A673 (cell line): ENCODE measurements at places on chromosomes 3 and 15. TPM values are rescaled to one million over a fixed set of nuclear protein-coding genes. Genes with fewer than 3 reads are reported as not detected.

The TMEM158 gene
- 6.1 and 7.2 TPM in 2 replicates for total RNA-seq

The LDHAL6B gene
- total RNA-seq: not detected in 2 replicates

The TERC gene
- total RNA-seq: 5.8 and 16.7 TPM in 2 replicates

The HYAL1 gene
- 0.37 TPM in 1 of 2 replicates, not detected in the other for total RNA-seq

The AMIGO3 gene
- 0.28 TPM in 1 of 2 replicates, not detected in the other for total RNA-seq

The VWA5B2 gene
- total RNA-seq: 0.13 TPM in 1 of 2 replicates, not detected in the other

The IL12A gene
- total RNA-seq: not detected in 2 replicates

DNA sequence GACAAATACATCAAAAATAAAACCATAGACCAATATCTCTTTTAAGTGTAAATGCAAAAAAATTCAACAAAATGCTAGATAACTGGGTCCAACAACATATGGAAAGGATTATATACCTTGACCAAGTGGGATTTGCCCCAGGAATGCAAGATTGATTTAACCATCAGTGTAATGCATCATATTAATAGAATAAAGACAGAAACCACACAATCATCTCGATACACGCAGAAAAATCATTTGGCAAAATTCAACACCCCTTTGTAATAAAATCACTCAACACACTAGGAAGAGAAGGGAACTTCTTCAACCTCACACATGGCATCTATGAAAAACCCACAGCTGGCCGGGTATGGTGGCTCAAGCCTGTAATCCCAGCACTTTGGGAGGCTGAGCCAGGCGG, 19.5 kb downstream of the GREM1 start:
- no peak for DNase-seq
- H3K4me3 ChIP-seq: no peak overlapping the region
- no peaks in the 10 kb centered on the region for H3K36me3 ChIP-seq
- H3K4me1 ChIP-seq: no peaks in the 10 kb centered on the region
- H3K27ac ChIP-seq: no peak overlapping the region

DNA sequence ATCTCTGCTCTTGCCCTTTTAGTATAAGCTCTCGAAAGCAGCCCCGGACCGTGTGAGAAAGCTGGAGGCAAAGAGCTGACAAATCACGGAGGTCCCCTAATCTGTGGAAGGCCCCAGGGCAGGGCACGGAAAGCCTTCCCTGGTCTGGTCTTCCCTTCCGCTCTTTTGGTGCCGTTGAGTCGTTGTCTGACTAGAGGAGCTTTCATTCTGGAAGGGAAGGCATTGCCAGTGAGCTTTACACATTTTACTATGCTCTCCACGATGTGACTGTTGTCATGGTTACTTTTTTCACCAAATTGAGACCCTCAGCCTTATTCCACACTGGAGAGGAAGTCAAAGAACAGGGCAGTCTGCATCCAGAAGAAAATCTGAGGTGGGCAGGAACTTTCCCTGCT, 71.7 kb downstream of the CYP19A1 start:
- peaks cover 56% of the 10 kb centered on the region for H3K27me3 ChIP-seq
- no peak overlapping the region for H3K27ac ChIP-seq
- peaks cover 8% of the 10 kb centered on the region for H3K4me1 ChIP-seq
- no peaks in the 10 kb centered on the region for H3K36me3 ChIP-seq

- DNase-seq: peak; percentile 39
- peaks cover 12% of the 10 kb centered on the region for H3K4me1 ChIP-seq
- no peak overlapping the region for H3K27ac ChIP-seq
Measured at GRCh38 chr3:66812136-66812535, 186.0 kb upstream of the KBTBD8 start.

DNA sequence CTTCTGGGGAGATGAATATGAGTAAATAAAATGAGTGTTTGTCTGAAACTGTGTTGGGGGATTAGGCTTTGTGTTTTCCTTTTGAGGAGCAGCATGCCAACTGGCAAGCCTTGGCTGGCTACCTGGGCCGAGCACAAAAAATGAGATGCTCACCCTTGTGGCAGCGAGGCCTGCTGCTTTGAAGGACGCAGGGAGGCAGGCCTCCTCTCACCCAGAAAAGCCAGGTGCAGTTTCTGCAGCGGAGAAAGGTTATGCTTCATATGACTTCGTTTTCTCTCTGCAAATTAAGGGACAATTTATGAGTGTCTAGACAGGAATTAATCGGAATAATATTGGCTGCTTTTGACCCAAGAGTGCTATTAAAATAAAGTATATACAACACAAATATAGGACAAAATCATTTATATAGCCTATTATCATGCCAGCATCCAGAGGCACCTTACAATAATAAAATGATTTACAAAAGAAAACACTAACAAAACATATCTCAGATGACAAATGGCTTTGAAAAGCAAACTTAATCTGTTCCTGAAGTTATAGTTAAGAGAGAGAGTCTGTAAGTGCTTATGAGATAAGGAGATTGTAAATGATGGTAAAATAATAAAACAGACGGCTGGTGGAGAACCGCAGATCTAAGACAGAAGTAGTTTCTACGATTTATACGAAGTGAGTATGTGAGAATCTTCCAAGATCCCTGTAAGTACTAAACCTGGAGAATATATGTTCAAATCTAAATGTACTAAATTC, 682.8 kb upstream of the NR2F2 start:
- H3K27me3 ChIP-seq: no peaks in the 10 kb centered on the region
- H3K27ac ChIP-seq: no peak overlapping the region
- peaks cover 9% of the 10 kb centered on the region for H3K4me1 ChIP-seq
- no peaks in the 10 kb centered on the region for H3K36me3 ChIP-seq
- no peak overlapping the region for H3K4me3 ChIP-seq
- DNase-seq: no peak

DNA sequence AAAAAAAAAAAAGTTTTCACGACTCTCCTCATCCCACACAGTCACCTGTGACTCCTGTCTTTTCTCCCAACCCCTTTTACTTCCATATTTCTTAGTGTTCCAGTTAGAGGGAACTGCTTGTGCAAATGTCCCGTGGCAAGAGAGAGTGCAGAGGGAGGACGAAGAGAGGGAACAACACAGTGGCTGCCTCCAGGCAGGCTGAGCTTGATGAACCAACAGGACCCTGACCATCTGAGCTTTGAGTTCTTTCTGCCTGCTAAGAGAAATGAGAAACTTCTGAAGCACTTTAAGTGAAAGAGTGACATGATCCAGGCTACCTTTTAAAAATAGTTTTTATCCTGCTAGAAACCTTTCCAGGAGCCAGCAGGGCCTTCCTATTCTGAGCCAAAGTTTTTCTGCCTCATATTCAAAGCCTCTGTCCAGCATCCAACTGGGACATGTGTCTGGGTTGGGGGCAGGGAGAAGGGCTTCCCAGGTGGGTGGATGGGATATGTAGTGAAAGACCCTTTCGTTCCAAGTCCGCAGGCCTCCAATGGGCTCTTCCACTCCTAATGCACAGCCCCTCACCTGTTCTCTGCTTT, 239.9 kb downstream of the OPA1 start:
- H3K4me1 ChIP-seq: no peaks in the 10 kb centered on the region
- no peaks in the 10 kb centered on the region for H3K27me3 ChIP-seq
- DNase-seq: no peak
- no peak overlapping the region for H3K4me3 ChIP-seq

DNA sequence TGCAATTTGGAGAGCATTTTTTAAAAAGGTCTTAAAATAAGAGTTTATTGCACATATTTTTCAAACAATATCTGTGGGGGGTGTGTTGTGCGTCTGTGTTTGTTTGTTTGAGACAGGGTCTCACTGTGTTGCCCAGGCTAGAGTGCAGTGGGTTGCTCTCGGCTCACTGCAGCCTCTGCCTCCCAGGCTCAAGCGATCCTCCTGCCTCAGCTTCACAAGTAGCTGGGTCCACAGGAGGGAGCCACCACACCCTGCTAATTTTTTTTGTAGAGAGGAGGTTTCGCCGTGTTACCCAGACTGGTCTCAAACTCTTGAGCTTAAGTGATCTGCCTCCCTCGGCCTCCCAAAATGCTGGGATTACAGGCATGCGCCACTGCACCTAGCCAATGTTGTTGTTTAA, 2.7 kb downstream of the MLF1 start:
- H3K36me3 ChIP-seq: no peaks in the 10 kb centered on the region
- H3K27ac ChIP-seq: no peak overlapping the region
- DNase-seq: peak; percentile 13
- H3K4me1 ChIP-seq: peaks cover 5% of the 10 kb centered on the region
- H3K4me3 ChIP-seq: no peak overlapping the region

- no peak overlapping the region for H3K27ac ChIP-seq
- no peaks in the 10 kb centered on the region for H3K4me1 ChIP-seq
- H3K27me3 ChIP-seq: no peaks in the 10 kb centered on the region
- no peak overlapping the region for H3K4me3 ChIP-seq
Measured at GRCh38 chr3:173652093-173652492, 254.5 kb downstream of the NLGN1 start.

DNA sequence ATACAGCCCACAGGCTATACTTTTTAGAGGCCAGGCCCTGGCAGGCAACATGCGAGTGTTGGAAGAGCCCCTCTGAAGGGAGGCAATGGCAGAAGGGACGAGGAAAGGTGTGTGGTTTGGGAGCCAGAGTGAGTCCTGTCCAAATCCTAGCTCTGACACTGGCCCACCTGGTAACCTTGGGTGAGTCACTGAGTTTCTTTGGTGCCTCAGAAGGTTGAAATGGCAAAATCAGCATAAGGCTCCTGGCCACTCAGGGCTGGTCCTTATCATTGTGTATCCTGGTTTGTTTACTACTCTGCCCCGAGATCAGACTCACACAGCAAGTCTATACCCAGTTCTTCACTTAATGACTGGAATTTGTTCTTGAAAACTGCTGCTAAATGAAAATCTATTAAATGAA, 71.4 kb upstream of the TLE3 start:
- H3K36me3 ChIP-seq: no peaks in the 10 kb centered on the region
- H3K27me3 ChIP-seq: no peaks in the 10 kb centered on the region
- no peak overlapping the region for H3K4me3 ChIP-seq
- no peaks in the 10 kb centered on the region for H3K4me1 ChIP-seq
- H3K27ac ChIP-seq: no peak overlapping the region

DNA sequence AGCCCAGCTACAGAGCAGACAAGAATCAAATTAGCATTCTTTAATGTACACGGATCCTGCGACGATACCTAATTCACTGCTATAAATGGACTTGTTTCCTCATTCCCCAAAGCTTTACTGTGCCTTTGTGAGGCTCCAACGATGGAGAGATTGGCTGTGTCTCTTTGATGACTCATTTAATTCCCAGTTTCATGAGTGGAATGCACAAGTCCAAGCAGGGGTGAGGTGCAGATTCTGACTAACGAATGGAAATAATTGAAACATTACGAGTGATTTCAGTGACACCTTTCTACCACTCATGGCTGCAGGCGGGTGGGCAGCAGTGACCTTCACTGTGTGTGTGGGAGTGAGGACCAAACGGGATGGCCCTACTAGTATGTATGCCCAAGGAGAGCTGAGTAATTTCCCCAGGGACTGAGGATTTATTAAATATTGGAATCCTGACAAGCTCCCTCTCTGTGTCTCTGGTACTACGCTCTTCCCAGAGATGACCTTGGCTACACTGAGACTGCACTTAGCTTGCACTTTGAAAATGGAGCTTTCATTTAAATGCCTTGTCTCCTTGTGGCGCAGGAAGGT, 156.7 kb downstream of the CACNA2D3 start:
- DNase-seq: no peak
- H3K27me3 ChIP-seq: peaks cover 3% of the 10 kb centered on the region
- H3K27ac ChIP-seq: no peak overlapping the region
- H3K4me1 ChIP-seq: no peaks in the 10 kb centered on the region
- H3K4me3 ChIP-seq: no peak overlapping the region
- no peaks in the 10 kb centered on the region for H3K36me3 ChIP-seq

DNA sequence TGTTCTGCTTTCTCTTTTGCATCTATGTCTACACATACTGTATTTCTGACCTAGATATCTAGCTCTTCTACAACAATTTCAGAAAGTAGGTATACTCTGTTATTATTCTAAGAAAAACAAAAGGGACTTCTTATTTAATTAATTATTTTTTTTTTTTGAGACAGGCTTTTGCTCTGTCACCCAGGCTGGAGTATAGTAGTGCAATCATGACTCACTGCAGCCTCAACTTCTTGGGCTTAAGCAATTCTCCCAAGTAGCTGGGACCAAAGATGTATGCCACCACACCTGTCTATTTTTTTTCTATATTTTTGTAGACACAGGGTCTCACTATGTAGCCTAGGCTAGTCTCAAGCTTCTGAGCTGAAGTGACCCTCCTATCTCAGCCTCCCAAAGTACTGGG, 130.6 kb downstream of the MBNL1 start:
- no peak for DNase-seq
- peaks cover 22% of the 10 kb centered on the region for H3K4me1 ChIP-seq
- no peak overlapping the region for H3K27ac ChIP-seq
- no peak overlapping the region for H3K4me3 ChIP-seq
- no peaks in the 10 kb centered on the region for H3K36me3 ChIP-seq

GRCh38 chr3:72629191-72629631, 219.0 kb downstream of the SHQ1 start:
- DNase-seq: no peak
- no peaks in the 10 kb centered on the region for H3K27me3 ChIP-seq
- H3K4me1 ChIP-seq: no peaks in the 10 kb centered on the region
- H3K27ac ChIP-seq: no peak overlapping the region
- no peaks in the 10 kb centered on the region for H3K36me3 ChIP-seq

DNA sequence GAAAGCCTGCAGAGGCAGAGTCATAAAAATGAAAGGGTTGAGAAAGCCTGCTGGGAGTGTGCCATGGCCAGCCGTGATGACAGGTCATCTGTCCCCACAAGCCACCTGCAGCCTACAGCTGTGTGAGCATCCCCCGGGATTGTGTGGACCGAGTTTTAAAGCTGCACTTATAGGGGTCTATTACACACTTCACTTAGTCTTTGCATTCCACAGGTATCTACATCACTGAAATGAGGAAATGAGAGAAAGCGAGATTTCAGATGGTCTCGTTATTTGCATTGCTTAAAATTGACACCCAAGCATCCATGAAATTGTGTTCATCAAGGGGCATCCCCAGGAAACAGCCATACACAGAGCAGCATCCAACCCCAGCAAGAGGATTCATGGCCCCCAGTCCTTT, 137.6 kb upstream of the TRIM42 start:
- DNase-seq: no peak
- no peak overlapping the region for H3K4me3 ChIP-seq
- H3K4me1 ChIP-seq: no peaks in the 10 kb centered on the region
- no peaks in the 10 kb centered on the region for H3K36me3 ChIP-seq

GRCh38 chr3:67329358-67329757, 325.1 kb downstream of the SUCLG2 start:
- no peaks in the 10 kb centered on the region for H3K4me1 ChIP-seq
- H3K4me3 ChIP-seq: no peak overlapping the region
- no peak overlapping the region for H3K27ac ChIP-seq
- no peak for DNase-seq
